NCI-H146 (cell line): ENCODE measurements at places on chromosomes 3 and 15.

DNA sequence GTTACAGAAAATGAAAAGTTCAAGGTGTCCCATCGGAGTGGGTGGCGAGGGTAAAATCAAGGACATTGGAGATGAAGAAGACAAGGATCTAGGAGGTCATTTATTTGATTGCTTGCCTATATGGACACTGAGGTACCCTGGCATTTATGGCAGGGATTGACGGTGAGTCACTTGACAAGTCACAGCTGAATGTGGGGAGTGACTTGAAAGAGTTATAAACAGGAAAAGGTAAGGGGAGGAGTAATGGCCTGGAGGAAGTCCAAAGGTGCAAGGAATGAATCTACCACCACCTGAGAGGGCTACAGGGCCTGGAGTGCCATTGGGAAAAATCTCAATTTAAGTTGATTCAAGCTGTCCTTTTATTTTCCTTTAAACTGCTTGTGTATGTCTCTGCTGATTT, 11.8 kb upstream of the SGO1 start:
- DNase-seq, result no peak

DNA sequence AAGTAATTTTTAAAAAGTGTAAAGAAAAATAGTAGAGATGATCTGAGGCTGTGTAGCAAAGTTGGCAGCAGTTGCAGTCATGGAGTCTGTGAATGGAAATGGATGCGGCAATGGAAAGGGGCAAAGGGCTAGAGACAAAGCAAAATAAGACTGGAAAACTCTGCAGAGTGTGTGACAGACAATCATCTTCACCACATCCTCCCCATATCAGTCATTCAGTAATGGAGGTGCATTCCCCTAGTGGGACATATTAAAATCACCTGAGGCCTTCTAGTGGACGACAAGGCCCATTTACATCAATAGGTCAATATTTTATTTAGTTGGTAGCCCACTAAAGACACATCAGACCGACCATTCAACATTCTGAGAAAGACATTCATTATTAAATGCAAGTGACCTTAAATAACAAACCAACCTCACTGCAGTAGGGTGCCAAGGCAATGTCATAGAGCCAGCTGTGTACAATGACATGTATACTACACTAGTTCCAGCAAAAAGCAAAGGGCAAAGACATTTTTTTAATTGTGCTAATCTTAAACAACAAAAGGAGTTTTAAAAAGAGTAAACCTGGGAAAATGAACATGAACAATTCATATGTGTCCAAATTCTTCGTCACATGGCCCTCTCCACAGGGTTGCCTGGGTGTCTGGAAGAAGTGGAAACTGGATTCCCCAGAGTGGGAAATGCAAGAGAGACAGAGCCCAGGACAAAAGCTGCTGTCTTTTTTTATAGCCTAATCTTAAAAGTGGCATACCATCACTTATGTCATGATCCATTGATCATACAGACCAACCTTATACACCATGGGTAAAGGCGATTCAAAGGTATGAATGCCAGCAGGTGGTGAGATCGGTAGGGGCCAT, 15.6 kb upstream of the RAP2B start:
- DNase-seq, result no peak

DNA sequence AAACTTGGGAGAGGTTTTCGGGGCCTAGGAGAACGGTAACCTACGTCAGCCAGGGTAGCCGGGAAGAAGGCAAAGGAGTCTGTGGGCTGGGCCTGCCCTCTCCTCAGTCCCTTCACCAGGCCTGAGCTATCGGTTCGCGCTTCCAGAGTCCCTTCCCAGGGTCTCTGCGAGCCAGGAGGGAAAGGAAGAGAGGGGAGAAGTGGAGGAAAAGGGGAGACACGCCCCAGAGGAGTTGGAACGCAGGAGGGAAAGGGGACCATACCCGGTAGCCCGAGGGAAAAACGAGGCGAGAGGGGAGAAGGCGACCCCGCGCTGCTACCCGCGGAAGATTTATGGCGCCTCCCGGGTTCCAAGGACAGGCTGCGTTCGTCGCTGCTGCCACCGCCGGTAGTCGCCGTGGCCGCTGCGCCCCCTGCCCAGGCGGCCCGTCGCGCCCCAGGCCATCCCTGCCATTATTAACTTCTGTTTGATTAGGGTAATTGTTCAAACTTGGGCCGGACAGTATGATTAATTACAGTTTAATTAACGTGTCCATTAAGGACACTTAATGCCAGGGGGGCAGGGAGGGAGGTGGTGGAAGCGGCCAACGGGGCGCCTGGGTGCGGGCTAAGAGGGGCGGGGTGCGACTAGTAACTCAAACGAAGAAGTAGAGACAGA, 3.4 kb upstream of the SKOR1 start:
- DNase-seq, result peak; percentile 80

DNA sequence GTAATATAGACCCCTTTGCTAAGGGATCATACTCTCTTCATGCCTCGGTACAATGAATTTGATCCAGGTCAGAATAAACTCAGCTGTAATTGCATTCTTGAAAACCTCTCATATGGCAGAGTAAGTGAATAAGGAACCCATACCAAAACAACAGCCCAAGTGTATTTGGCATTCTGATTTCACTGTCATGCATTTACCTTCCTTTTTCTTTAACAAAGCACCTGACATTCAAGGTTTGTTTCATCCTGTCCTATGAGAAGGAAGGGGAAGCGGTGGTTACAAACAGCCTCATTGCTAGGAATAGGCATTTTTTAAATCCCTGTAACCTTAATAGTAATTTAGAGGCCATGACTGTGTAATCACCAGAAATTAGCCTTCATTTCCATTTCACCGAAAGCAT, 97.1 kb downstream of the LSAMP start:
- DNase-seq, result no peak

DNA sequence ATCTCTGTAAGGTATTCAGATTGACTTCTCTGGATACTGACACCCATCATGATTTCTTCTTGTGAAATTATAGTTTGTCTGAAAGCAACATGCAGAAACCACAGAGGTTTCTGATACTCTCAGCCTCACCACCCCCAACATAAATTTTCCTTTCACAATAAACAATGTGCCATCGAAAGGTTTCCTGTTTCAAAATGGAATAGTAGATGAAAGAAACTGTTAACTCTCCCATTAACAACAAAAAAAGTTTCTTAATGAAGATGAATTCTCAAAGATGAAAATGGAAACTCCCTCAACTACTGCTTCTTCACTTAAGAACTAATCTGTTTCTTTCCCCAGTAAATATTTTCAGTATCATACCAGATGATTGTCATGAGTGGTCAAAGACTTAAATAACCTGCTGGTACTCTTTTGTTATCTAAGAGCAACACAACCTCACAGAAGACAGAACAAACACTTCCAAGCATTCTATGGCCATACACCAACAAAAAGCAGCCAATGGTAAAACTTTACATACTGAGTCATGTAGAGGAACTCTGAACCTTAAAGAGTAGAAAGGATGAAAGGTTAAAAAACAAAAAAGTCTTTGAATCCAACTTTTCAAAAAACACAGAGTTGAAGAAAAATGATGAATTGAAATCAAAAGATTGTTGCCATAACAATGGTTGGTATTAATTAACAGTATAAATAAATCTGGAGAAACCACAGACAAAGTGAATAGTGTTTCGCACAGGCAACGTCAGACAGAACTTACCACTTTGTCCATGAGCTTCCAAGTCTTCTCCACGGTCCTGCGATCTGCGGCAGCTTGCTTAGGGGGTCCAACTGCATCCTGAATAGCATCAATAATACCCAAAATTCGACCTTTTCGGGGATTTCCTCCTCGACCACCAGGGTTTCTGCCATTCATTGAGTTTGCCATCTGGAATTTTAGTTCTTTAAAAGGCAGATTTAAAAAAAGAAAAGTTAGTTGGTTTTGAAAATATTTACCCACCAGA, 1.9 kb downstream of the CBLB start:
- DNase-seq, result no peak

DNA sequence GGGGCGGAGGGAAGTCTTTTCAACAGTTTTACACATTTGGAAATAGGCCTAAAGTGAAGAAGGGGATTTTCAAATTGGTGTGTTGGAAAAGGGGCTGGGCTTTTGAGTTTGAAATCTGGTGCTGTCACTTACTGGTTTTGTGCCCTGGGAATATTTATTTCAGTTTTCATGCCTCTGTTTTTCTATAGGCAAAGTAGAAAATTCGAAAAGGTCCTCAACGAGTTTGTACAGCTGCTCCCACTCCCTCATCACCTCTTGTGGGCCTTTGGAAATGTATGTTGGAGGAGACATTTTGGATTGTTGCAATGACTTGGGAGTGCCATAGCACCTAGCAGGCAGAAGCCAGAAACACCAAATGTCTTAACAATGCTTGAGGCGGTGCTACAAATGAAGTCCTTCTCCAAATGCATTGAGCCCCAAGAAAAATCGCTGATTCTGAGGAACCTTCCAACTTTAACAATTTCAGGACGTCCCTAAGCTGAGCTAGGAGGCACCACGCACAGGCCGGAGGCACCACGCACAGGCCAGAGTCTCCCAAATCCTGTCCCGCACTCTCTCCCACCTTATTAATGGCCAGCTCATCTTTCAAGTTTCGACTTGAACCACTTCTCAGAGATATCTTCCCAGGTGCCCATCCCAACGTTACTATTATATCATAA, 639 bp upstream of the POLR2M start:
- DNase-seq, result no peak

GRCh38 chr3:191257286-191257685, 58.2 kb downstream of the OSTN start:
- DNase-seq, result peak; percentile 96

DNA sequence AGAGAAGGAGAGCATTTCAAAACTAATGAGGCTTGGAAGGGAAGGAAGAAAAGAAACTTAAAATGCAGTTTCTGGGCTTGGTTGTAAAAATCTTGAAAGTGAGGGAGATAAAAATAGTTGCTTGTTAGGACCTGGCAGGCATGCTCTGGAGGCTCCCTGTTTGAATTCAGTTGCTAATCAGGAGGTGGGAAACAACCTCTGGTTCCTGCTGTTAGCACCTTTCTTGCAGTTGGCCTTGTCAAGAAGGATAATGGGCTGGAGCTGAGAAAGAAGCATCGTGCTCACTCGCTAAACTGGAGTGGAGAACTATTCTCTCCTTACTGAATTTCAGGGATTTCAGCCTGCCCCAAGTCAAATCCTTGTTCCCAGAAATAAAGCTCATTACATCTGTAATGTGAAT, 23.4 kb downstream of the SNAPC5 start:
- no peak for DNase-seq

DNA sequence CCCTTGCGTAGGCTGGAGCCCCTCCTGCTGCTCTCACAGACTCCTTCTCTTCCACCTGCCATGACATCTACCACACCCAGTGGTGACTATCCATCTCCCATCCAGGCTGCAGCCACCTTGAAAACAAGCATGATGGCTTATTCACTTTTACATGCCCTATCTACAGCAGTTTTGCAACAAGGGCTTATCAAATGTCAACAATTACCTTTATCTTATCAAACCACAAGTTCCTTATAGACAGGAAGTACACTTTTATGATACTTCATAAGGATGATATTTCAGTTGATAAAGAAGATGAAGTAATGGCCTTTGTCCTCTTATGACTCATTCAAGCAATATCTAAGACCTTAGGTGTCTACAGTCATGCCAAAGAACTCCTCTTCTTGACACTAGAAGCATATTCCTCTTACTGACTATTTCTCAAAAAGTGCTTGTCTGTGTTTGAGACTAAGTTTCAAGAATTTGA, 125.3 kb upstream of the SPRED1 start:
- no peak for DNase-seq

GRCh38 chr3:124653071-124653796, 77.0 kb upstream of the UMPS start:
- DNase-seq, result no peak

- no peak for DNase-seq
Measured at GRCh38 chr15:67806536-67806935, 18.8 kb upstream of the SKOR1 start.
